ENCODE measurements at places on chromosomes 5 and 9.

GRCh38 chr5:76715736-76716455, at the start of gene F2R:
TSS of gene F2R (plus strand) at chr5:76716126. CDS start at chr5:76716308, 182 bp downstream.
- peak; percentile 73 for DNase-seq

DNA sequence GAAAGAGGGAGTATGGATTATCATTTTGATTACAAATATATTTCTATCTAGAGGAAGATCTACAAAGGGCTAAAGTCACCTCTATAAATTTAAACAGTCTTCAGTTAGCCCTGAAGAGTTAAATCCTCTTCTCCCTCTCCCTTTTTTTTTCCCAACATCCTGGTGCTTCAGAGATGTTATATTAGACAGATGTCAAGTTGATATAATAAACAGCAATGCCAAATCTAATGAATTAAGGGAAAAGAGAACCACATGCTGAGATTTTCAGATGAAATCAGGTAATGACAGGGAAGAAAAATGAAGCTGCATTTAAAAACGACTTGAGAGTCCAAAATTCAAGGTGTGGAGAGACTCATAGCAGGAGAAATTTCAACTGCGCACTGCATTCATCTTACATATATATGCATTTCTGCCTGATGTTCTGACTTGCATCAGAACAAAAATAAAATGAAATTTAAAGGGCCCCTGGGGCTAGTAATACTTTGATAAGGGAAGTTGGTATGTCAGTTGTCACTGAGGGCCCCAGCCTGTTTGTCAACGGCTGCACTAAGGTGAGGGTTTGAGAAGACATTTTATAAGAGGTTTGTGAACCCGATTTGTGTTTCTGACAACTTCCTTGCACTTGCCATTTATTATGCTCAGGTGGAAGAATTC, 338.9 kb upstream of the PANK3 start:
- DNase-seq = no peak

GRCh38 chr9:128421482-128421996, 882 bp downstream of the CERCAM start:
- no peak for DNase-seq

GRCh38 chr5:176790941-176791340, 19.4 kb upstream of the UNC5A start:
- no peak for DNase-seq

DNA sequence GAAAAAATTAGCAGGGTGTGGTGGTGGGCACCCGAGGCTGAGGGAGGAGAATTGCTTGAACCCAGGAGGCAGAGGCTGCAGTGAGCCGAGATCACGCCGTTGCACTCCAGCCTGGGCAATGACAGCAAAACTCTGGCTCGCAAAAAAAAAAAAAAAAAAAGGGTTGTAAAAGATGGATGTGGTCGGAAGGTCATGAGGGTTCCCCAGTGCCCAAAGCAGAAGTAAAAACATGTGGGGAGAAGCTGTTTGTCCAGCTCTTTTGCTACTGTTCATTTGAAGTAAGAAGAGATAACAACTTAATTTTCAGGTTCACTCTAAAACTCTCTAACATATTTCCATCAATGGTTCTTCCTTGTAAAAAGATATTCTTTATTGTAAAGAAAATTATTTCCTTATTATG, 57.1 kb upstream of the GOLPH3 start:
- DNase-seq = no peak

DNA sequence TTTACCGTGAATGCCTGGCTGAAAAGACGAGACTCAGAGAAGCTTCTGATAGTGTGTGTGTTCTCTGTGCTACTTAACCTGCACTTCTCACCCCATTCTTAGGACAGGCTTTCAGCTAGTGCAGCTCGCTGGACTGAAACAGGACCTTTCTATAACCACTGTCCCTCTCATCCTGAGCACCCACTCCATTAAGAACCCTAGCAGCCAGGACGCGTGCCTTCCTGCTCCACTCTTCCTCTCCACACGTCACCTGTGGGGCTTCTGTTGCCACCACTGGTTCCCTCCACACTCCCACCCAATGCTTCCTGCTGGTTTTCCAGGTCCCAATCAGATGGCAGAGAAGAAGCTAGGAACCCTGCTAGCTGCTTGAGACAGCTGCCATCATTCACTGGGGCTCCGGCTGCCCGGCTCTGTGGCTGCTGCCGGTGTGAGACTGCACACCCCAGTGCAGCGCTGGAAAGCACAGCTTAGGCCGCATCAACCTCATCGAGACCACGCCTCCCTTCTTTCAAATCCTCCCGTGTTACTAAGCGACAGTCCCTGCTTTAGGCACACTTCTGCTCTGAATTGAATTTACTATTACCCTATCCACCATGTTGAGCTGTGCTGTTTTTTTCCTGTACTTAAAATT, 44.0 kb downstream of the RNF130 start:
- DNase-seq = no peak

GRCh38 chr5:145811834-145812625, 23.1 kb downstream of the PRELID2 start:
- no peak for DNase-seq

- DNase-seq = no peak
Measured at GRCh38 chr5:167710444-167711073, 580.9 kb upstream of the WWC1 start.

- DNase-seq = no peak
Measured at GRCh38 chr9:68872026-68872501, 141.8 kb downstream of the PRKACG start.

GRCh38 chr5:5330728-5331452, 91.6 kb upstream of the ICE1 start:
- DNase-seq = no peak

- no peak for DNase-seq
Measured at GRCh38 chr5:1484730-1485578, 38.8 kb downstream of the LPCAT1 start.
